DMS53 (cell line): ENCODE measurements at places on chromosomes 13 and 19.
A peak's percentile ranks its signal among the peaks of the same experiment; 100 is the strongest.

- peak; percentile 68 for DNase-seq
These were observed 65.9 kb downstream of the KCNRG start for GRCh38 chr13:50080911-50081678.

- DNase-seq = no peak
These were observed 4.0 kb downstream of the RTN2 start for GRCh38 chr19:45492627-45493470.

- no peak for DNase-seq
These were observed 72.2 kb downstream of the CEBPG start for GRCh38 chr19:33445442-33446329.

DNA sequence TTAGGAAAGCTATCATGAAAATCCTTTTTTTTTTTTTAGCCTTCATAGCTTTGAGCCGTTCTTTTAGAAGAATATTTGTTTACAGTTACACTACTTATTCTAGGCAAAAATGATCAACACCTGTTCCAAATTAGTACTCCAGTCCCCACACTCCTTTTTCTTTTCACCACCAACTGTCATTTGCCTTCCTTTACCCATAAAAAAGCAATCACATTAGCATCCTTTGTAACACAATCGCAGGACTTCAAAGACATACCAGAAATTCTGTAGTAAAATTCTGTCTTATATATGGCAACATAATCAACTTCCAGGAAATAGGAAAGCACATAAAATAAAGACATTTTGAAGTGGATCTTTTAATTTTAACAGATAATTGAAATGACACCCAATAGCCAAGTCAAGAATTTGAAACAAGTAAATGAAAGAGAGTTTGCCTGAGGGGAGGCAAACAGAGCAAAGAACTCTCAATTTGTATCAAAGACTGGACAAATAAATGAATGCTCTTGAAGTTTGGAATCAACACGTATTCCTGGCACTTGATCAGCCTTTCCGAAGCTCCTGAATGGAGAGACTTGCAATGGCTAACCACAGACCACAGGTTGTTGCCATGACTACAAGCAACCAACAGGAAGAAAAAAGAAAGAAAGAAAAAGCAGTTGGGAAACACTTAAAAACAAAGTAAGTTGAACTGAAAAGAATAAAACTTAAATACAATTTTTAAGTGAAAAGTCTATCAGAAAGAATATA lies 206.8 kb downstream of the PCDH9 start:
- DNase-seq = peak; percentile 49

DNA sequence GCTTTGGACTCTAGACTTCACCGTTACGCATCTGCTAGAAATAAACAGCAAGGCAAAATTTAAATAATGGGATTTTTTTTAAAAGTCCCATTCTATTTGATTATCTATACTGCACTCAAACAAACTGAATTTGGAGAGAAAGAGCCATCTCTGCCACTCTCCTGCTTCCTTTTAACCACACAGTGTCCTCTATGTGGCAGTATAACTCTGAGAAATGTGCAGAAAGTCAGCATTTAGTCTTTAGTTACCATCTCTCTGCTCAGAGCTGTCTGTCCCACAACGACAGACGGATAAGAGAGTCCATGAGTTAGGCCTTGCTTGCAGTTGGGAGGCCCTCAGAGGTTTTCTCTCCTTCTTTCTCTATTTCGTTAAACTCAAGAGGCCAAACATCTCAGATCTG lies 21.2 kb downstream of the CCNA1 start:
- peak; percentile 65 for DNase-seq

GRCh38 chr13:113664751-113665596 lies 2.0 kb upstream of the GRK1 start:
- no peak for DNase-seq

DNA sequence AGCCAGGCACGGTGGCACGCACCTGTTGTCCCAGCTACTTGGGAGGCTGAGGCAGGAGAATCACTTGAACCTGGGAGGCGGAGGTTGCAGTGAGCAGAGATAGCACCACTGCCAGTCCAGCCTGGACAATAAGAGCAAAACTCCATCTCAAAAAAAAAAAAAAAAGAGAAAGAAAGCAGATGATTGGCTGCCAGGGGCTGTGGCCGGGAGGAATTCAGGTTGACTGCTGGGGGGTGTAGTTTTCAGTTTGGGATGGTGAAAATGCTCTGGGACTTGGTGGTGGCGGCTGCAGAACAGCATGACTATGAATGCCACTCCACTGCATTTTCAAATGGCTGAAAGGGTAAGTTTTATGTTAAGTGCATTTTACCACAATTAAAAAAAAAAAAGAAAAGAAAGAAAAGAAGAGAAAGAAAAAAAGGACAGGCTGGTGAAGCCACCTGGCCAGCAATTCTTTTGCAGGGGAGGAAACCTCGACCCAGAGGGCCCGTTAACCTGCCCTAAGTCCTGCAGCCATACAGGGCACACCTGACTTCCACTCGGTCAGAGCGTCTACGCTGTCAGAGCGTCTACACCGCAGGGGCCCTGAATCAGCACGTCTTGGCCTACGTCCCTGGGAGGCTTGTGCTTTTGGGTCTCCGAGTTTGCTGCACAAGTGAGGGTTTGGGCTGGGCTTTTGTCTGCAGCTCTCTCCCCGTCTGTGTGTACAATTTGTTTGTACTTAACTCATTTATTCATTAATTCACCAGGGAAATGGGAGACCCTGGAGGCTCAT lies 3.6 kb downstream of the ISOC2 start:
- no peak for DNase-seq

DNA sequence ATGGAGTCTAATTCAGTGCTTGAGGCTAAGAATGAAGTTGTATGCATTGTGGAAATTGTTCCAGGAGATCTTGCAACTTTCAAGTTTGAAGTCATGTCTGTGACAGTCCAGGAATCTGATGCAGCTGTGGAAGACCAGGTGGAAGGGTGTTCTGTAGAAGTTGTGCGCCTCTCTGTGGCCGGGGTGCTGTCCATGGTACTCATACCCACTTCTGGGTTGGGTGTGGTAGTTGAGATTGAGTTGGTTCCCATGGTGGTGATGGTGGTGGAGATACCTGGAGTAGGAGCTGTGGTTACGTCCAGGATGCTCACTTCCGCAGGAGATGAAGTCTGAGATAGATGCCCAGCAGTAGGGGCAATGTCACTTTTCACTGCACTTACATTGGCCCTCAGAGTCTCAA lies 44.3 kb downstream of the MUC16 start:
- no peak for DNase-seq

- no peak for DNase-seq
These were observed 84.0 kb downstream of the ATP11A start for GRCh38 chr13:112773601-112774447.

- no peak for DNase-seq
These were observed 14.4 kb upstream of the FBN3 start for GRCh38 chr19:8163759-8164158.

DNA sequence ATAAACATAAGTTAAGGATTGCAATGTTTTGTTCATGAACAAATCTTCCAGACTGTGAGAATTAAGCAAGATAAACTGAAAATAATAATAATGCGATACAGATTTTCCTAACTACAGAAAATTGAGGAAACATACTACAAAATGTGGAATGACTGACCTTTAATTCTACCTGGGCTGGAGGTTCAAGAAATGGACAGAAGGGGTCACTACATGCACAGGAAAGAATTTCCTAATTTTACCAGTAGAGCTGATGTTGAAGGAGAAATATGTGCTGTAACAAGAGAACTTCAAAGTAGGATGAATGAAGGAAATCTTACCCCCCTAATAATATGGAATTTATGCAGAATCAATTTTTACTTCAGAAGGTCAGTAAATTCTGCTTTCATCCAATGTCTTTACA lies 62.3 kb downstream of the ZNF627 start:
- peak; percentile 27 for DNase-seq

DNA sequence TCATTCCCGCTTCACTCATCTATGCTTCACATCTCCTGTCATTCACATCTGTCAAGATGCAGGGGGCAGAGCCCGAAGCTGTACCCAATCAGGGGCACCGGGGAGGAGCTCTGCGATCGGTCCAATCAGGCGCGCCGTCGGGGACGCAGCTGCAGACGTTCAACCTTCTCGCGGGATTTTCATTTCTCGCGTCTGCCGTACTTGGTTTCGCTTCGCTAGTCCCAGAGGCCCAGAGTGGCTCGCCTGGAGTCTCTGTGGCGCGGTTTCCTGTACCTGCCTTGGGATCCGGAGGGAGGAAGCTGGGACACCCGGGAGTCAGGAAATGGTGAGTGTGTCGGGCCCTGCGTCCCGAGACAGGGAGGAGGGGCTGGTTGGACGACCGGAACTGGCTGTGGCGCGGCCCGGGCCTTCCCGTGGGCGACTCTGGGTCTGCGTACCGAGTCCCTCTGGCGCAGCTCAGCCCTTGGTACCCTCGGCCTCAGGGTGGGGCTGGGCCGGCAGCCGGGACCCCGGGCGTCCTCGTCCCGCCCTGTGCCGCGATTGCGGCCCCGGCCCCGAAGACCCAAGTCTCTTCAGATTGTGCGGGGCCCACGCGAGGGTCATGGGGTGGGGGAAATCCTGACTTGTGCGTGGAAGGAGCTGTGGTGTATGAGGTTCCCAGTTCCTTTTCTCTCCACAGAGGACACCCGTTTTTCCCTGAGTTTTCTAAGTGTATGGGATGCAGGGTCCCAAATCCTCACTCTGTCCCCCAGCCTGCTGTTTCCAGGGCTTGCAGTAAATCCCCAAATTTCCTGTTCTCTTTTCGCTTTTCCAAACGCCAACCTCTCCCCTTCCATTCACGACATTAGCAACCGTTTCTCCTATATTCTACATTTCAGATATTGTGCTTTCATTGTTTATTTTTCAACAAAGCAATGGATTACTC lies at the start of gene ZNF136:
Gene ZNF136, plus strand, starts transcription at position 215 of the 925 bp plus-strand sequence. Its CDS starts 108 bp downstream, at position 323.
- peak; percentile 98 for DNase-seq

DNA sequence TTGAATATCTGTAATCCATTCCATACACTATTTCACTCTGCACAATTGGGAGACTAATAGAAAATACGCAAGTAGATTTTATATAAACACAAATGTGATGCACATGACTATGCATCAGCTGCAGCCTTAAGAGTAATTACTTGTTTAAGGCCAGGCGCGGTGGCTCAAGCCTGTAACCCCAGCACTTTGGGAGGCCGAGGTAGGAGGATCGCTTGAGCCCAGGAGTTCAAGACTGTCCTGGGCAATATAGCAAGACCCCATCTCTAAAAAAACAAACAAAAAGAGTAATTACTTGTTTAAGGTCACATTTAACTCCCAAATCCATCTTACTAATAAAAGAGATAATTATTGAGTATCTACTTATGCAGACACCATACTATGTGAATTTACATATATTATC lies 18.0 kb downstream of the IPO5 start:
- no peak for DNase-seq

- peak; percentile 89 for DNase-seq
These were observed 2.9 kb upstream of the FTL start for GRCh38 chr19:48962029-48962848.

GRCh38 chr13:48489666-48490065 lies 43.2 kb downstream of the RCBTB2 start:
- DNase-seq = no peak

GRCh38 chr13:109985871-109986450 lies 199.6 kb upstream of the IRS2 start:
- no peak for DNase-seq

- DNase-seq = no peak
These were observed 28.5 kb downstream of the VAV1 start for GRCh38 chr19:6800991-6801484.

DNA sequence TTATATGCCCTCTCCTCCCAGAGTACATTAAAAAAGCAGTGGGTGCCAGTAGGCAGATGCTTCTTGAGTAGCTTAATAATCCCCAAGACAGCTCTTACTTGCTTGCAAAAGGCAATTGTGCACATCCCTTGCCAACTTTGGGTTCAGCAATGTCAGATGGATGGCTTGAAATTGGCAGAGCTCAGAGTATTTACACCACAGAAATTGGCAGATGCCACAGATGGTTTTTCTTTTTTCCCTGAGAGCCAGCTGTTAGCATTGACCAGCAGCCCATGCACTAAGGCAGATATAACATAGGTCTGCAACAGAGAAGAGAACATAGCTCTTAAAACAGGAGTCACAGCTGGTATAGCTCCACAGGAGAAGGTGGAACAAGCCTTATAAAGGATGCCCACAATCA lies 18.4 kb upstream of the RNASEH2B start:
- no peak for DNase-seq

- no peak for DNase-seq
These were observed 215.5 kb downstream of the POSTN start for GRCh38 chr13:37383046-37383445.

- DNase-seq = no peak
These were observed 21.5 kb downstream of the ELL start for GRCh38 chr19:18500376-18500775.

- no peak for DNase-seq
These were observed 51.5 kb downstream of the ATP7B start for GRCh38 chr13:51959773-51960172.

GRCh38 chr19:14566712-14567077 lies 5.2 kb downstream of the NDUFB7 start:
- DNase-seq = no peak

DNA sequence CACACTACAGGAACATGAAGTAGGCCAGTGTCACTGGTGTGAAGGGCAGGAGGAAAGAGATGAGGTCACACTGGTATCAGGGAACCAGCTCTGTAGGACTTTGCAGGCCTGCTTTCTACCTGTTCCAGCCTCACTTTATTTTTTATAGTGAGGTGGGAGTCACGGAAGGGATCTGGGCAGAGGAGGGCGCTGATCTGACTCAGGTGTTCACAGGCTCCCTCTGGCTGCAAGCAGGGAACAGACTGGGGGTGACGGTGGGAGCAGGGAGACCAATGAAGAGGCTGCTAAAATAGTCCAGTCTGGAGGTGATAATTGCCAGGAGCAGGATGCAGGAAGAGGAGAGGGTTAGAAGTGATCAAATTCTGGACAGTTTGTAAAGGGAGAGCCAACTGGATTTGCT lies 2.8 kb downstream of the THAP8 start:
- peak; percentile 33 for DNase-seq

GRCh38 chr19:42596391-42597072 lies 1.8 kb upstream of the CEACAM8 start:
- peak; percentile 35 for DNase-seq

- DNase-seq = no peak
These were observed 371.6 kb upstream of the OBI1 start for GRCh38 chr13:79030513-79030912.

DNA sequence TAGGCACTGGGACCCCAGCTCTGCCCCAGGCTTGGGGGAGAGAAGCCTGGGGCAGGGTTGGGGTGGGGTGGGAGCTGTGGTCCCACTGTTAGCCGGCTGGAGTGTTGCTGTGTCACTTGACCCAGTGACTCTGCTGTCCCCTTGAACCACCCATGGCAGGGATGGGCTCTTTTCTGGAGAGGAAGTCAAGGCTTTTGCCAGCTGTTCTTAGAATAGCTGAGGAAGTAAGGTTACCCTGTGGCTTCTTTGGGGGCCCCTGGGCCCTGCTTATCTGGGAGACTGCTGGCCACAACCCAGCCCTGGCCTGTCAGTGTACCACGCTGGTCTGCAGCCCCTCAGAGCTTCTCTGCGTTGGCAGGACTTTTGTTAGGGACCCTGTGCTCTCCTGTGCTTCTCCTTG lies 9.1 kb downstream of the PNPLA6 start:
- DNase-seq = no peak

DNA sequence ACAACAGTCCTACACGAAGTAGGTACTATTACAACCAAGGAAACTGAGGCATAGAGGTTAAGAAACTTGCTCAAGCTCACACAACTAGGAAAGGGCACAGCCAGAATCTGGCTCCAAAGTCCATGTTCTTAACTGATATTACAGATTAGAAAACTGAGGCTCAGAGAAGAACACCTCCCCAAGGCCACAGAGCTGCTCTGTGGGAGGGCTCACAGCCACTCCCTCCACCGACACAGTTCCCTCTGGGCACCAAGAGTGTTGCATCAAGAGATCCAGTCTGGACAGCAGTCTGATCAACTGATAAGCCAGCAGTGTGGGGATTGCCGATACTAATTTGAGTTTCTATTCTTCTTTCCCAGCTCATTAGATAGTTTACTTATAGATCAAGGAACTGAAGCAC lies 29.5 kb downstream of the SLC15A1 start:
- DNase-seq = no peak

GRCh38 chr13:111908981-111909380 lies 158.0 kb upstream of the SOX1 start:
- DNase-seq = no peak
